ENCODE measurements at places on chromosomes 7 and 10.

GRCh38 chr10:99698504-99699080 is 33.3 kb downstream of the COX15 start:
- DNase-seq = no peak

DNA sequence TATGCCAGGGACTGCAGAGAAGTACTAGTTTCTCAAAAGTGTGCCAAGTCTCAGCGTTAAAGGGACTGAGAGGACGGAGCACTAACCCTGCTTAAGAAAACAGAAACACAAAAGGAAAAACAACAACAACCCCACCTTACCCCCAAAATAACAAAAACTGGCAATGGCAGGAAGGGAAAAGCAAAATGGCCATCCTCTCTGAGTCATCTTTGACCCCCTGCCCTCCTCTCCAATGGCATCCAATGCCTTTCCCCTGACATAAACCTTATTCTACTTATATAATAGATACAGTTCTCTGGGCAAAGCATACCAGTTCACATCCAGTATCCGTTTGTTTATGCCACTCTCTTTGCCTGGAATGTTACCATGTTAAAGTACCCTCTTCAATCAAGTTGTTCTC is 1.6 kb downstream of the POLR1F start:
- DNase-seq = no peak

DNA sequence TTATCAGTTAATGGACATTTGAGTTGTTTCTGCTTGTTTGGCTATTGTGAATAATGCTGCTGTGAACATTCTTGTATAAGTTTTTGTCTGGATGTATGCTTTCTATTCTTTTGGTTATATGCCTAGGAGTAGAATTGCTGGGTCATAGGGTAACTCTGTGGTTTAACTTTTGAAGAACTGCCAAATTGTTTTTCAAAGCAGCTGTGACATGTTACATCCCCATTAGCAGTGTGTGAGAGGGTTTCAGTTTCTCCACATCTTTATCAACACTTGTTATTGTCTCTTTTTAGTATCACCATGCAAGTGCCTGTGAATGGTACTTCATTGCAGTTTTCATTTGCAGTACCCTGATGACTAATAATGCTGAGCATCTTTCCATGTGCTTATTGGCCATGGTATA is 2.1 kb upstream of the NDUFB8 start:
- DNase-seq = no peak

DNA sequence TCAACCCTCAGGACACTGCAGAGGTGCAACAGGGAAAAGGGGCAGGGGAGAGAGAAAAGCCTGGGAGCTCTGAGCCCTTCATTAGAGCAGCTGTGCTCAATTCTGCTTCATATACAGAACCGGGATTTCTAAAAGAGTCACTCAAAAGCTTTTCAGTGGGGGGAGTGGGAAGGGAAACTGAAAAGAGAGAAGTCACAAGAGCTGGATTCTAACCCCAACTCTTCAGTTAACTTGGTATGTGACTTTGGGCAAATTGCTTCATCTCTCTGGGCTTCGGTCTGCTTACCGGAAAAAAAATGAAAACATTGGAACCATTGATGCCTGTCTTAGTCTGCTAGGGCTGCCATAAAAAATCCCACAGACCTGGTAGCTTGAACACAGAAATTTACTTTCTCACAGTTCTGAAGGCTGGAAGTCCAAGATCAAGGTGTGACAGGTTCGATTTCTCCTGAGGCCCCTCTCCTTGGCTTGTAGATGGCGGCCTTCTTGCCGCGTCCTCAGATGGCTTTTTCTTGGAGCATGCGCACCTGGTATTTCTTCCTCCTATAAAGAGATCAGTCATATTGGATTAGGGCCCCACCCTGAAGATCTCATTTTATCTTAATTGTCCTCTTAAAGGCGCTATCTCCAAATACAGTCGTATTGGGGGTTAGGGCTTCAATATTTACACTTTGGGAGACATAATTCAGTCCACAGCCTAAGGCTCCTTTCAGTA is 118.3 kb upstream of the KMT2E start:
- DNase-seq = no peak

DNA sequence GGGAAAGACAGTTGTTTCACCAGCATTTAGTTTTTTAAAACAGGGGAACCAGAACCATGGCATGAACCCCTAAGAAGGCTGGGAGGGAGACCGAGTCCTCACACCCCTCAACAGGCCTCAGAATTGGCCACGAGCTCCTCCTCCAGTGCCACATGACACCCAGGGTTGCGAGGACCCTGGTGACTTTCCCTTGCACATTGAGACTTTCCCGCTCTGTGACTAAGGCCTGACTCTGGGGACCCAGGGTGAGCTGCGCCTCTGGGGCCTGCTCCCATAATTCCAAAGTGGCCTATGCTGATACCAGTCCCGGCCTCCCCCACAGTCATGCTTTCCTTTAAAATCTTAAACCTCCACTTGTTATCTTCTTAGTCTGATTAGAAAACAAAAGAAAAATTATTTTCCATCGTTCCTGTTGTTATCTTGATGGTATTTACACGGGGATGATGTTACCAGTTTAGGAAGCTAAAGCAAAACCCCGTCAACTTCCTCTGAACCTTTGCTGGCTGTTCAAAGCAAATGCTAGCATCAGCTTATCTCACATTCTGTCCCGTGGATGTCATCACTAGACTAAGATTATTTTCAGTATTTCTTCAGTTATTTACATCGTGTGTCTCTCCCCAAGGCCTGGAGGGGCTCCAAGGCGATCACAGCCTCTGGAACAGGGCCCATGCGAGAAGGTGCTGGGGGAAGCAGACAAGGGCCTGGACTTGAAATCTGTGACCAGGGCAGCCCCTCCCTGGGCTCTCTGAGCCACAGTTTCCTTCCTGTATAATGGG is 42.1 kb downstream of the FAM53B start:
- DNase-seq = no peak

GRCh38 chr10:120813085-120813484 is 38.1 kb upstream of the WDR11 start:
- no peak for DNase-seq

- no peak for DNase-seq
Measured at GRCh38 chr10:95404864-95405263, 114.1 kb upstream of the PDLIM1 start.

DNA sequence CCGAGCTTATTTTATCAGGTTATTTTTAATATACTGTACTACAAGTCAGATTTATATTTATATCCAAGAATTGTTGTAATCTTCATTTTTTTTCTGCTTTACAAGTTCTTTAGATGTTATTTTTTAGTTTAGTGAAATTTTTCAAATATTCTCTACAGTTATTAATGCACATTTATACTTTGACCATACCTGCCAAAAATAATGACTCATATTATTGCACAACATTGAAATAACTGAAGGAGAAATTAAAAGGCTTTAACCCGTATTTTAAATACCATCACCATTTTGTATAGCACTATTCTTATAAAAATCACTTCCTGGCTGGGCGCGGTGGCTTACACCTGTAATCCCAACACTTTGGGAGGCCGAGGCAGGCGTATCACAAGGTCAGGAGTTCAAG is 278.5 kb downstream of the BICC1 start:
- DNase-seq = no peak

GRCh38 chr10:67772894-67773511 is 65.0 kb downstream of the DNAJC12 start:
- no peak for DNase-seq

DNA sequence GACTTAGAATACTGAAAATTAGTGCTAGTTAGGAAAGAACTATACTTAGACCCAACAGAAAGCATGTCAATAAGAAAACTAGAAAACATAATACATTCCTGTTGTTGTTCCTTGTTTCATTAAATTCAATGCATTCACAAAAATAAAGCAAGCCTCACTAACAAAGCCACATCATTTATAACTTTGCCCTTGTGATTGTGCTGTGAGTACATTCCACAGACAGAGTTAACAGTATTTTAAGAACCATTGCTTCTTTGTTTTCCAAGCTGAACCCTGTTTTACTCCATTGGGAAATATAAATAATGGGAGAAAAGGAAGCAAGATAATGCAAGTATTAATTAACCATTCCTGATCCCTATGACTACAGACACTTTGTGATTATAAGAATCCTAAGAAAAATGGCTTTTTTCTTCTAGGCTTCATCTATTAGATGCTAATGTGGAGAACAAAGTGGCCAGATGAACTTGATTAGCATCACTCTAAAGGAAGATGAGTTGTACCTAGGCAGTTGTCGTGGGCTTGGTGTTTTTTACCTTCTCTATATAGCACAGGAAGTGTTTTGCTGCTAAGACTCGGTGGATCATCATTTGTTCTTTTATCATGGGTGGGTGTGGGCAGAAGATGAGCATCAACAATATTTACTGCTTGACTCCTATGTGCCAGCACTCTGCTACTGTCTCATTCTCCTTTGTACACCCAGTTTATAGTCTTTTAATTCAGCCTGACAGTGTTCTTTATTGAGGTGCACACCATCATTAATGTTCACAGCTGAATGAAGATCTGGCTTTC is 34.2 kb upstream of the ZNRF2 start:
- no peak for DNase-seq

DNA sequence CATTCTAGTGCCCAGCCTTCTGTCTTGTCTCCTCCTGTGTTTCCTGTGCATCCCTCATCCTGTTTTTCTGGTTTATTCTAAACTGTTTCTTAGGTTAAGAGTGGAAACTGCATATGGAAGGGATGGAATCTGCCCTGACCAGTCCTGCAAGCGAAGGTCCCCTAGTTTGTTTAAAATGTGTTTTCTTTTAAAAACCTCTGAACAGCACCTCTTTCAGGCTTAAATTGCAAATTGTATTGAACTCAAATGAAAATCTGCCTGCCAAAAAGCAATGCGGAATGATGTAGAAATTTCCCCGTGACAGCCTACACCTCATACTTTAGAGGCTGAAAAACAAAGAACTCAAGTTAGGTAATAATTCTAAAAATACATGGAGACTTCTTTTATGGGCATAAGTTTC is 222.8 kb upstream of the IMMP2L start:
- no peak for DNase-seq

DNA sequence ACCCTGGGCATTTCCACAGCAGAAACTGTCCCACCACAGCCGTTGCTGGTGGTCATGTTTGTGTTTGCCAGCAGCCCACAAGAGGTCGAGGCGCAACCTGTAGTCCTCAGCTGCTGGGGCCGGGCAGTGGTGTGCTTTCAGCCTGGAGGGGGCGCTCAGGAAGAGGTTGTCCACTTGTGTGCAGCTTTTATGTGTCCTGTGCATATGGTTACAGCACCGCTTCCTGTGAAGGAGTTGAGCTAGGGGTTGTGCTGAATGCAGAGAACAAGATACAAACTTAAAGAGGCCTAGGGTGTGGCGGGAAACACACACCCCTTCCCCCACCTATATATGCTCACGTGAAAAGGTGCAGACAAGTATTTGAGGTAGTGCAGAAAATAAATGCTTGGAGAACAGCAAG is 29.5 kb upstream of the PFKFB3 start:
- no peak for DNase-seq

DNA sequence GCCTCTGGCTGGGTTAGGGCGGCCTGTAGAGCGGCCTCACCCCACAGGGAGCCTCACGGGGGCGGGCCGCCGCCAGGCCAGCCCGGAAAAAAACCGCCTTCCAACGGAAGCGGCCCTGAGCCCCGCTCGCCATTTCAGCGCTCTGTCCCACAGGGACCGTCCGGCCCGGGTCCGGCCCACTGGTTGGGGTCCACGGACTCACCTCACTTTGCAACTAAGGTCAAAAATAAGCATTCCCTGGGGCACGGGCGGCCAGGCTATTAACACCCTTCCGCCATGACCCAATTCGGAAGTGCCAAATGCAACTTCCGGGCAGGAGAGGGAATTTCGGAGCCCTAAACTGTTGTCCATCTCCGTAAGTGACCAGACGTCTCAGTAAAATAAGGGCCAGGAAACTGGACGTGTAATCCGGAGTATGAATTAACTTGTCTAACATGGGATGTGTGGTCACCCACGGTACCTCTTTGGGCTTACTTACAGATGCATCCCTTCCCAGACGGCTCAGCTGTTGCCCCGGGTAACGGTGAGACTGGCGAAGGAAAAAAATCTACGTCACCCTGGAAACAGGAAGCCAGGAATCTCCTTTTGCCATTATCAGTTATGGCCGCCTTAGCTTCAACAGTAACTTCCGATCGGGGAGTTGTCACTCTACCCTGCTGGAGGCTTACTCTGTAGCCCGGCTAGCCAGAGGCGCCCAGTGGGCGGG is at the start of gene BBIP1:
Gene BBIP1, minus strand, starts transcription at position 538 of the 706 bp plus-strand sequence. CDS start 1,023 bp downstream, outside the sequence.
- DNase-seq = peak; percentile 98

DNA sequence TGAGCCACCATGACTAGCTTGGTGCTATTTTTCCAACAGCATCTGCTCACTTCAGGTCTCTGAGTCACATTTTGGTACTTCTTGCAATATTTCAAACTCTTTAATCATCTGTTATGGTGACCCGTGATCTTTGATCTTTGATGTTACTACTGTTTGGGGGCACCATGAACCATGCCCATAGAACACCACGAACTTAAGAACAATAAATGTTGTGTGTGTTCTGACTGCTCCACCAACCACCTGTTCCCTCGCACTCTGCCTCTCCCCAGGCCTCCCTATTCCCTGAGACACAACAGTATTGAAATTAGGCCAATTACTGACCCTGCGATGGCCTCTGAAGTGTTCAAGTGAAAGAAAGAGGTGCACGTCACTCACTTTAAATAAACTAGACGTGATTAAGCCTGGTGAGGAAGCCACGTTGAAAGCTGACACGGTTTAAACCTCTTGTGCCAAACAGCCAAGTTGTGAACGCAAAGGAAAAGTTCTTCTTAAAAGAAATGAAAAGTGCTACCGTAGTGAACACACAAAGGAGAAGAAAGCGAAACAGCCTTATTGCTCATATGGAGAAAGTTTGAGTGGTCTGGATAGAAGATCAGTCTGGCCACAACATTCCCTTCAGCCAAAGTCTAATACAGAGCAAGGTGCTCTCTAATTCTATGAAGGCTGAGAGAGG is 27.2 kb upstream of the ATP6V0A4 start:
- DNase-seq = no peak

GRCh38 chr7:138625084-138625848 is 75.9 kb downstream of the SVOPL start:
- DNase-seq = no peak

DNA sequence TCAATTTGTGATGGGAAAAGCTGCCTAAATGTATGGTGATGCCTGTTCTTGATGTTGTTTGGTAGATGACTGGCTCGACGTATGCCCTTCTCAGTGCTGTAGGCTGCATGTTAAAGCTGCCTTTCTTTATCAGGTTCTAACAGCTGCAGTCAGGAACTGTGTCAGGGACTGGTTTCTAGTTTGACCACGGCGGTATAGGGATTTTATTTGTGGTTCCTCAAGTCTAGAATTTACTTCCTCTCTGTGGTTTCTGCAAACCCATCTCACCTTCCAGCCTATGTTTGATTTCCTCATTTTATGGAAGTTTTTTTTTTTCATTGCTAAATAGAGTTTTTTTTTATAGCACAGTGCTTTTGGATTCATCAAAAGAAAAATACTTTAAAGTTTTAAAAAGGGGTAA is 26.5 kb downstream of the LMTK2 start:
- no peak for DNase-seq

- DNase-seq = no peak
Measured at GRCh38 chr10:58189269-58189668, 78.4 kb downstream of the IPMK start.

GRCh38 chr7:131021902-131022301 is 287.9 kb upstream of the KLF14 start:
- no peak for DNase-seq
